ENCODE measurements at places on chromosomes 11 and 22.

GRCh38 chr11:107744736-107745135, 32.9 kb upstream of the SLN start:
- no peak for DNase-seq

- no peak for DNase-seq
Measured at GRCh38 chr22:37044634-37045625, 6.6 kb upstream of the KCTD17 start.

DNA sequence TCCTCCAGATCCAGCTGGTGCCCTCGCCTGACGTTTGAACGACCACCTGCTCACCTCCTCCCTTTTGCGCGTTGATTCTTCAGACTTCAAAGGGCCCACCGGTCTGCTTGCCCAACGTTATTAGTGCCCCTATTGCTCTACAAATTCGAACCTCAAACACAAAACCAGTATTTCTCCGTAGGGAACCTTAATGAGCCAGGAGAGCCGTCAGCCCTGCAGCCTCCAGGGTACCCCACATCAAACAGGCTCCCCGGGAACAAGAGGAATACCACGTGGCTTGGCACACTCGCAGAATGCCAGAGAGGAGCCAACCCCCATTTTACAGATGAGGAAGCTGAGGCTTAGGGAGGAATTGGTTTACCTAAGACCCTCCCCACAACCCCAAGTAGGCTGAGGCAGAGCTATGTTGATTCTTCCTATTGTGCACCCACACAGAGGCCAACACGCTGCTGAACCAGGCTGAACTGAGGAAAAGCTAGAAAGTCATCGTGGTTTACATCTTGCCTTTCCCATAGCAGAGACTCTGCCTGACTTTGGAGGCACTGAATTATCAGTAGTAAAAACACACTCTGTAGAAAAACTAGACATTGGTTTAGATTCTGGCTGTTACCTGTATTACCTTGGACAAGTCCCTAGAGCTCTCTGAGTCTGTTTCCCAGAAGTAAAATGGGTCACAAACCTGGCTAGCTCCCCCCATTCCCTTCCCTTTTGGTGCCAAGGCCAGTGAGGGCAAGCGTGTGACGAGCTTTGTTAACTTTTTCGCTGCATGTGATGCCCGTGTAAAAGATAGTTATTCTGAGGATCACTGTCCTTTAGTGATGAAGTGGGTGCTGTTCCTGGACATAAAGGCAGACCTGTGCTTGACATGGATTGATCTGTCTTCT, 764 bp downstream of the TKFC start:
- DNase-seq = no peak

DNA sequence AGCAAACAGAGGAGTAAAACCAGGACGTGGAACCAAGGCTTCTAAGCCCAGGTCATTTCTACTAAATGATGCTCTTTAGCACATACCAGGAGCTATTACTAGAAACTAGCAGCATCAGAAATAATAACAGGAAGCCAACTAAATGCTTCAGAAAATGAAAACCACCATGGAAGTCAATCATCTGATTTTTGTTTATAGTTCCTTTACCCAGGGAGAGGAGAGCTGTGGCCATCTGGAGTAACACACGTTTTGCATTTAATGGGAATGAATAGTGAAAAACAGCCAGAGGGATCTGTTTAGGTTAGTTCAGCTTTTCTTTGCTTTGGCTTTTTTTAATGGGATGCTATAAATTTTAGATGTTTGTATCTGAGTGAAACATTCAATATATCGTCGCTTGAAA, 250.7 kb upstream of the ARHGAP20 start:
- no peak for DNase-seq

Measured in CD4-positive, alpha-beta T cell treated with Interleukin-4 for 1 hour (primary cell).